ELR (cell line): ENCODE measurements at places on chromosomes 11 and 22.

GRCh38 chr11:17508791-17509190 lies 32.1 kb upstream of the ABCC8 start:
- DNase-seq: no peak

DNA sequence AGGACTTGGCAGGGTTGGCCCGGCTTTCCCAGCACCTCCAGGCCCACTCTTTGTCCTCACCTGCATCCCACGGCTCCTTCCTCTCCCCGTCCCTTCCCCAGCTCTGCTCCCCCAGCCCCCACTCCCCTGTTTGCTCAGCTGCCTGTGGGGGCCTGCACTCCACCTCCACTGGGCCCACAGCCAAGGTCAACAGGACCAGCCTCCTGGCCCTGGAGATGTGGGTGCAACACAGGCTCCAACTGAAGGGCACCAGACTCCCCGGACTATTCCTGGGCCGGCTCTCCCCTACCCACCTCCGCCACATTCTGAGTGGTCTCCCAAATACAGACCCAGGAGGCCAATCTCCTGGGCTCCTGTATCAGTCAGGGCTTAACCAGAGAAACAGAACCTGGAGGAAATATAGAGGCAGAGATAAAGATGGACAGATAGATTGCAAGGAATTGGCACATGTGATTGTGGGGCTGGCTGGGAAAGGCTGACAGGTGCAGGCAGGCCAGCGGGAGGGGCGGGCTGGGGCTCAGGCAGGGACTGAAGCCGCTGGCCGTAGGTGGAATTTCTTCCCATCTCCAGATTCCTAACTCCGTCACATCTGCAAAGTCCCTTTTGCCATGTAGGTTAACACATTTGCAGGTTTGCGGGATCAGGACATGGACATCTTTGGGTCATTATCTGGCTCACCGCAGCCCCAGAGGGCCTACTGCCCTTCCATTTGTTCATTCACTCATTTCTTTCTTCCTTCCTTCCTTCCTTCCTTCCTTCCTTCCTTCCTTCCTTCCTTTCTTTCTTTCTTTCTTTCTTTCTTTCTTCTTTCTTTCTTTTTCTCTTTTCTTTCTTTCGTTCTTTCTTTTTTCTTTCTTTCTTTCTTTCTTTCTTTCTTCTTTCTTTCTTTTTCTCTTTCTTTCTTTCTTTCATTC lies 45.8 kb upstream of the MYH9 start:
- DNase-seq: no peak

- no peak for DNase-seq
Measured at GRCh38 chr11:66973956-66974580, 1.0 kb upstream of the C11orf86 start.

DNA sequence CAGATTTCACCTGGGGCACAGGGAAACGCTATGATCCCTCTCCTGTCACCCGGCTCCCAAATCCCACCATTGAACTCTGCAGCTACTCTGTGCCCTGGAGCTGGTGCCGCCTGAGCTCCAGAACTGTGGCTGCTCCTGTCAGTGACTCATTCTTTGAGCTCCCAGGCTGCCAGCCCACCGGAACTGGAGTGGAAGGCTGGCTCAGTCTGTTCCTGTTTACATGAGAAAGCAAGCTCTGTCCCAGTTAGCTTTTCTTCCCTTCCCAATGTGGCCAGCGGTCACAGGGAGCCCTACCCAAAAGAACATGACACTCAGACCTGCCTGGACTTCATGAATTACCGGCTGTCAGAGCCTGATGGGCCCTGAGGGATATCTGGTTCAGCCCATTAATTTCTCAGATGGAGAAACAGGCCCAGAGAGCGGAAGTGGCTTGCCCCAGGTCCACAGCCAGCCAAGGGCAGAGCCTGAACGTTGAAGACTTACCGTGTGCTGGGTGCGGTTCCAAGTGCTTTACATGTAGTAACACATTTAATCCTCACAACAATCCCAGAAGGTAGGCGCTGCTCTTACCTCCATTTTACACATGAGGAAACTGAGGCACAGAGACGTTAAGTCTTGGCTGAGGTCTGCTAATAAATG lies 23.8 kb upstream of the IGSF22 start:
- peak; percentile 86 for DNase-seq

DNA sequence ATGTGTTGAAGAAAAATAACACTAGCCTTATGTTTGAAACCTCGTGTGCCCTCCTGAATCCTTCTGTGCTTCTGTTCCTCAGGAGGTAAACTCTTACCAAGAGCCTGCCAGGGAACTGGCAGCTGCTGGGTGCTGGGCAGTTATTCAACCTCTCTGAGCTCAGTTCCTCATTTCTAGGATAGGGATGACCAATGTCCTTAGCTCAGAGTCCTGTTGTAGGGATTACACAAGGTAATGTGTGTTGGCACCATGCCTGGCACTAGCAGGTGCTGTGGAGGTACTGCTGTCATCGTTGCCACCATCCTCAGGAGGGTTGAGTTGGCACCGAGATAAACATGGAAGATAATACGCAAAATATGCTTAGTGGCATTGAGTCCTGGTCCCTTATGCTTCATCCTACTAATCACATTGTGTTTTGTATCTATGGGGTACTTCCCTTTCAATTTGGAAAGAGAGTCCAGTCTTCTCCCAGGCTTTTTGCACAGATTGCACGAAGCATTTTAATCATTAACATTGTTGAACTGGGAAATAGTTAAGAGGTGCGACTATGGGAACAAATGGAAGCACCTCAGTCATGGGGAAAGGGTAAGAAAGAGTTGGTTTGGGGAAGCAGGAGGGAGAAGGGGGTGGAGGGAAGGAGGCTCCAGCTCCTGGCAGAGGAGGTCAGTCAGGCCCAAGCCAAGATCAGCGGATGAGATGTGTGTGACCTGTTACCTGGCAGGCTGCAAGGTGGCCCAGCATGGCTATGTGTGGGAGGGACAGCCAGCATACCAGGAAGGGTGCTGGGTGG lies 56.7 kb downstream of the CABIN1 start:
- DNase-seq: no peak
